A549 treated with AZD2906 at 1 μM for 4 hours (cell line): ENCODE measurements at places on chromosomes 7 and 10. TPM values are rescaled to one million over a fixed set of nuclear protein-coding genes. Genes with fewer than 3 reads are reported as not detected.

Gene PFKFB3
- total RNA-seq = 115 to 140 TPM (median 134 TPM) in 5 replicates

Gene SYCE1
- not detected in 5 replicates for total RNA-seq

Gene INTS15
- total RNA-seq = 22.4 to 26.7 TPM (median 24.8 TPM) in 5 replicates

Gene SLC13A4
- total RNA-seq = not detected in 5 replicates

Gene PNLIP
- 0.13 to 0.28 TPM (median 0.14 TPM) in 4 of 5 replicates, not detected in the other for total RNA-seq

Gene SEC31B
- total RNA-seq = 0.98 to 2.2 TPM (median 1.7 TPM) in 5 replicates

Gene CUL1
- total RNA-seq = 50.1 to 56.8 TPM (median 51.1 TPM) in 5 replicates

Gene XRCC2
- 3.3 to 4.8 TPM (median 4.2 TPM) in 5 replicates for total RNA-seq

Gene ATXN7L1
- 5.5 to 6.4 TPM (median 5.8 TPM) in 5 replicates for total RNA-seq

Gene SEMA3A
- 3.1 to 5.2 TPM (median 4.0 TPM) in 5 replicates for total RNA-seq

Gene NKX1-2
- 0.02 to 0.05 TPM (median 0.03 TPM) in 5 replicates for total RNA-seq

Gene TMEM176B
- 0.06 to 0.17 TPM (median 0.14 TPM) in 3 of 5 replicates, not detected in the others for total RNA-seq

Gene AP3M1
- total RNA-seq = 27.6 to 36.2 TPM (median 30.7 TPM) in 5 replicates

Gene PLXNA4
- 0.18 to 0.85 TPM (median 0.56 TPM) in 5 replicates for total RNA-seq

Gene RASSF4
- total RNA-seq = 4.4 to 5.7 TPM (median 5.0 TPM) in 5 replicates

Gene CD36
- 0.07 to 0.20 TPM (median 0.09 TPM) in 4 of 5 replicates, not detected in the other for total RNA-seq

Gene PKD2L1
- 0.06 to 0.33 TPM (median 0.16 TPM) in 4 of 5 replicates, not detected in the other for total RNA-seq

Gene RASA4
- total RNA-seq = 1.5 to 2.5 TPM (median 2.1 TPM) in 5 replicates

Gene GCK
- 0.05 TPM in 1 of 5 replicates, not detected in the others for total RNA-seq

Gene SPDYE16
- 0.05 to 0.10 TPM in 2 of 5 replicates, not detected in the others for total RNA-seq
